ENCODE measurements at places on chromosomes 12 and 14.

GRCh38 chr12:42002563-42002962, 142.1 kb downstream of the GXYLT1 start:
- no peak for DNase-seq

DNA sequence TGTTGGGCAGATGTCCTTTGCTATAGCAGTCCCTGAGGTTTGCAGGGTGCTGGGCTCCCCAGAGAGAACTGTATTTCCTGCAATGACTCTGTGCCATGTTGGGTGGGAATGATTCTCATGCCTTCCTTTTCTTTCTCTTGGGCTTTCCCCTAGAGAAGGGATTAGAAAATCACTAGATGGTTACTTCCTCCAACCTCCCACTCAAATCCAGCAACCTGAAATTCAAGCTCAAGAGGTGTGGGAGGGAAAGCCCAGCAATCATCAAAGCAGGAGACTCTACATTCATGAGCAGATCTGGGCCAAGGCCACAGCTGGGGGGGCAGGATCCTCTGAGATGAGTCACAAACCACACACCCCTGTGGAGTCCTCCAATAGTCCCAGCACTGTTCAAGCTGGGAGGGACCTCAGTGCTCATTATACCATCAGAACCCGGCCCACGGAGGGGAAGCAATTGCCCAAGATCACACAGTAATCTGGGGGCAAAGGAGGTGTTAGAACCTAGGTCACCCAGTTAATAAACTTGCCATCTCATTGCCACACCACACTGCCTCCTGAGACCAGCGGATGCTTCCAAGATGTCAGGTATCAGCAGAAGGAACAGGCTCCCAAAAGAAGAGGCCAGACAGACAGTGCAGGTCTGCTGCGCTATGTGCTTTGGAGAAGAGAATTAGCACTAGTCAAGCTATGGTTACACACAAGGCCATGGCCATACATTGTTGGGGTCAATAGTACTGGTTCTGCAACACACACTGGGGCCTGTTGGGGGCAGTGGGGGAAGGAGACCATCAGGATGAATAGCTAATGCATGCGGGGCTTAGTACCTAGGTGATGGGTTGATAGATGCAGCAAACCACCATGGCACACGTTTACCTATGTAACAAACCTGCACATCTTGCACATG, 65.7 kb downstream of the TTC9 start:
- DNase-seq: peak; percentile 84

- no peak for DNase-seq
Measured at GRCh38 chr12:119666226-119666795, 1.6 kb upstream of the PRKAB1 start.

GRCh38 chr12:96814200-96814599, 92.9 kb upstream of the NEDD1 start:
- peak; percentile 87 for DNase-seq

DNA sequence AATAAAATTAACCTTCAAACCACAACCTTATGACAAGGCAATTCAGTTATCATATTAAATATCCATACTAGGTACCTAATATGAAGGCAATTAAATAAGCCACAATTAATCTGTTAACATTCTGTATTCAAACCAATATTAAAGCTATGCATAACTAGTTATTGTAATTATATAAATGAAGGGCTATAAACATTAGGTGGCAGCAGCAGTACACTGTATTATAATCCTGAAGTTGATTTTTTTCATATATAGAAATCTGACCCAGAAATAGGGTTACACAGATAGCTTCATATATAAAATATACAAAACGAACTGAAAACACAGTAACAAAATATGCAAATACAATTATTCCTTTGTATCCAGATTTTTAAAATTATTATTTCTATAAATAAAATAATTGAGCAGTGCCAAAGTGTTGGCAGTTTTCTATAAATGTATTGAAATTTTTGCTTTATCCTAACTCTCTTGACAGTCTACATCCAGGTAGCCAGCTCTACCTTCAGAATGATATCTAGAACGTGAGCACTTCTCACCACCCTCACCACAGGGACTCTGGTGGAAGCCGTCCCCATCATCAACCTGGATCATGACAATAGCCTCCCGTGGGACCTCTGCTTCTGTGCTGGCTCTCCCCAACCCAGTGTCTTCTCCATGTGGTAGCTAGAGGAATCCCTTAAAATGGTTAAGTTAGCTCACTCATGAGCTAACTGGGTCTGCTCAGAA, 136.2 kb downstream of the MED13L start:
- DNase-seq: no peak

GRCh38 chr12:113191227-113191626, 5.7 kb downstream of the RITA1 start:
- DNase-seq: no peak

DNA sequence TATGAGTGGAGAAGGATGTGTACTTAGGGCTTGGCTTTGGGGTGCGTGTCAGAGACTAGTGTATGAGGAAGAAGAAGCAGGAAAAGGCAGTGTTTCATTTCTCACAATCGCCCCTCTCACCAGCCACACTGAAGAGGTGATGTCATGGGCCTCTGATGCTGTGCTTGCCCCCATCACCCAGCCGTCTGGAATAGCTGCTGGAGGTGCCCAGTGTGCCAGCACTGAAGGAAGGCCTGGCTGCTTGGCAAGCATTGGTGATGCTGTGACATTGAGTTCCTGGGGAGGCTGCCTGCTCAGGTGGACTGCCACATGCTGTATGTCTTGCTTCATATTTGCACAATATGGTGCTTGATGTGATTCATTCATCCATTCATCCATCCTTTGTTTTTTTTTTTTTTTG, 56.2 kb downstream of the CRADD start:
- no peak for DNase-seq

- peak; percentile 79 for DNase-seq
Measured at GRCh38 chr14:79568594-79568993, 642.7 kb downstream of the DIO2 start.

DNA sequence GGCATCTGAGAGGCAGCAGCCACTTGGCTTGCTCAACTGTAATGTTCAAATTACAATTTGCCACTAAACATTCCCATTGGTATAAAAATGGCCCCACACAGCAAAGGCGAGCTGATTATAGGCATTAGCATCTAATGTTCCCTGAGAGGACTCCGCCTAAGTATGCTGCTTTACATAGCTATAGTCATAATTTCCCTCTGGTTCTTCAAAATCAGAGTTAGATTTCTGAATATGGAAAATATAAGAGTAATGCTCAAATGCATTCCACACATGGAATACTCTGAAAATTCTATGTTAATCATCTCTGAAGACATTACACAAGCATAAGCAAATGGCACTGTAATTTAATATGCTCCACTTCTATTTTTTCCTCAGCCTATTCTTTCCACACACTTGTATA, 83.7 kb upstream of the BTG1 start:
- DNase-seq: no peak

- DNase-seq: no peak
Measured at GRCh38 chr14:88753873-88754272, 38.9 kb downstream of the EML5 start.

- DNase-seq: peak; percentile 3
Measured at GRCh38 chr14:61812347-61813095, 50.3 kb downstream of the SNAPC1 start.

DNA sequence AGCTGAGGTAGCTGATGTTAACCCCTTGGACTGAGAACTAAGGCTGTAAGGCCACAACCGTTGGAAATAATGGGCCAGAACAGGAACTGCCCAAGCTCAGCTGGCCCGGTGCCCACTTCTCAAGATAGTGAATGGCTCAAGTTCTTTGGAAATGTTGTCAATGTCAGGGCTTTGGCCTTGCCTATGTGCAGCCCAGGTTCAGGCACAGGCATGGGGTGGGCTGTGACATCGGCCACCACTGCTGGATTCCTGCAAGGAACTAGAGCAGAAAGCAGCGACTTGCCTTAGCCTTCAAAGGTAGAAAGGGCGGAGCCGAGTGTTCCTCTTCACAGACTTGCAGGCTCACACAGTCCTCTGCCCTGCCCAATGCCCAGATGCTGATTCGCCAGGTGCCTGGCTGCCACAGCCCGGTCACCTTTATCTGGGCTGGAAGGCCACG, 291.2 kb downstream of the ZFP36L1 start:
- DNase-seq: no peak

DNA sequence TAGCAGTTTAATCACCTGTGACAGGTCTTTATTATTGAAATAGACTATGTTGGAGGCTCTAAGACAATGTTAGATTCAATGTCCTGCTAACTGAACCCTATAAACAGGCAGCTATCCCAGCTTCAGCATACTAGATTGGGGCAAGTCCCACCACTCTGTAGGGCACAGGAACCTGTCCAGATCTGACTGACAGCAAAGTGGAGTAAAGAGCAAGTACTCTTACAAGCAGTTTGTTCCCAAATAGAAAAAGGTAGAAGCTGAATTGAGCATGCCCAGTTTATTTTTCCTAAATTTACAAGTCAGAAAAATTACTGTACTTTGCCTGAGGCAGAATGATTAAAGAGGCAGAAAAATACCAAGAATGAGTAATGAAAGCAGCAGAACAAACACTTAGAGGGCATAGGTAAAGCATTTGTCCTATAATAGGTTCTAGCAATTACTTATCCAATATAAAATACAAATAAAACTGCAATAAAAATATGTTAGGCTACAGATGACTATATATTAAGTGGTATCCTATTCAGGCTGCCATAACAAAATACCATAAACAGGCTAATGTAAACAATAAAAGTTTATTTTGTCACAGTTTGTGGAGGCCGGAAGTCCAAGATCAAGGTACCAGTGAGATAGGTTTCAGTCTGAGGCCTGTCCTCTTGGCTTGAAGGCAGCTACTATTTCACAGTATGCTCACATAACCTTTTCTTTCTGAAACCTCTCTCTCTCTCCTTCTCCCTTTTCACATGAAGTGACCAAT, 868.2 kb downstream of the C12orf50 start:
- no peak for DNase-seq

DNA sequence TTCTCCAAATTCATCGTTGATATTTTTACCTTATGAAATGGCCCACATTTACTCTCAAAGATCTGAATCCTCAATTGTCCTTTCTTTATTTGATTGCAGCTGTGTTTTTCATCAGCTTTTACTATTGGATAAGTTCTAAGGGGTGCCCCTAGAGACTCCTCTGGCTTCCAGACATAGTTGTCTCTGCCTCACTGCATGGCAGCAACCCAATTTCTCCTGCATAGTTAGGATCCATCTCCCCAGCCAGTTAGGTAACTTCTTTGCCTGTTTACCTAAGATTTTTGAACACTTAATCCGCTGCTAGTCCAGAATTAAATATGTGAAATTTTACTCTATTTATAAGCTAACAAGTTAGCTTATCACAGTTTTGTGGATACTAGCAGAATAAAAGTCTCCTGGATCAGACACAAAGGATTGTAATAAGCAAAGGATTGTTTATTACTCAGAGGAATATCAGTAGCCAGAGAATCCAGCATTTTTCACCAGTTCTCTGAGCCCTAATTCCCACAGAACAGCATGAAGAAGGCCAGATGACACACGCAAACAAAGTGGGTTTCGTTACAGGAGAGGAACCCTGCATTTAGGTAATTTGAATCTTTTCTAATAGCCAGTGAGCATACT, 101.1 kb downstream of the BBS10 start:
- DNase-seq: no peak

DNA sequence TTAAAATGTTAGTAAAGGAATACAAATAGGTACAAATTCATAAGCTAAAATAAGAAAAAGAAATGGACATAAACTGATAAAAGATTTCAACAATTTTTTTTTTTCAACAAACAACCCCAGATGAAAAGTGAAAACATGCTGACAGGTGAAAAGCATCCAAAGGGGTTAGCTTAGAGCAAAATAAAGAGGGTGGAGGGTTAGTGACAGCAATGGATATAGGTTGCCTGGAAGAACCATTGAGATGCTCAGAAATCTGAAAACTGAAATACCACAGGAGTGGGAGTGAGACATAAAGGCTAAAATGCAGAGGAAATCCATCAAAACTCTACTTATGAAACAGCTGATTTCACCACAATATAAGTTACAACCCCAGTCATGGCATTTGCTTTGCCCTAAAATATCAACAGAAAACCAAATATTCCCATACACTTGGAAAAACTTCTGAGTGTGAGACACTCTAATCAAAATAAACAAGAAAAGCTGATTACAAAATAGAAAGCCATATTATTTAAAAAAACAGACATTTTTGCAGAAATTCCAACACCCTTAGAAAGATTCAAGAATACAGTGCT, 136.3 kb upstream of the PLEKHG7 start:
- DNase-seq: no peak

GRCh38 chr14:70662080-70662479, 20.4 kb downstream of the TTC9 start:
- no peak for DNase-seq

DNA sequence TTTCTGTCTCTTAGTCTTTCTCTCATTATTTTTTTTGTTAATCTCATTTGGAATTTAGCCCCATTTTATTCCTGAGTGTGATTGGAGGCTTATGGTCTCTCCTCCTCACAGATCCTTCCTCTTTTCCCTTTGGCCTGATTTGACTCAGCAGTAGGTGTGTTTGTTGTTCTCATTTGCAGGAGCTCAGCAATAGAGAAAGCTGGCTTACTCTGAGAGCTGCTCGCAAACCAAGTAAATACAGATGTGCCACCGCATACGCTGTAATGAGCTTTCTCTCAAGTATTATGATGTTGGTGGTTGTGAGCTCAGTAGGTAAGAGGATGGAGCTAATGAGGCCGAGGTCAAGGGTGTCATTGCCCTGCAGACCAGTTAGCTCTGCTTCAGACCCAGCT, 206.5 kb downstream of the ETV6 start:
- no peak for DNase-seq

Measured in astrocyte (in vitro differentiated cells and primary cell).